Left colon (tissue), 2 donors: ENCODE measurements at places on chromosomes 11 and 22. TPM values are rescaled to one million over a fixed set of nuclear protein-coding genes. Genes with fewer than 3 reads are reported as not detected.

DNA sequence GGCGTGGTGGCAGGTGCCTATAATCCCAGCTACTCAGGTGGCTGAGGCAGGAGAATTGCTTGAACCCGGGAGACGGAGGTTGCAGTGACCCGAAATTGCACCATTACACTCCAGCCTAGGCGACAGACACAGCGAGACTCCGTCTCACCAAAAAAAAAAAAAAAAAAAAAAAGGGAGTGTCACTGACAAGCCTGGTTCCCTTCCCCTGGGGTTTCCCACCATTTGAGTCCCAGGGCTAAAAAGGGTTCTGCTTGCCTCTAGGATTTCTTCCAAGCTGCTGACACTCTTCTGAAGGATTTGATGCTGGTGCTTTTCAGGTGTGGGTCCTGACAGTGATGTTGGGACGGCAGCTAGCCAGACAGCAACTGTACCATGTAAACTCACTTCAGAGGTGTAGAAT lies 1.3 kb upstream of the CCDC88B start:
- no peak for DNase-seq

OMP gene
- total RNA-seq, result 7.1 TPM

GRCh38 chr11:126166413-126166812 lies 45.0 kb downstream of the RPUSD4 start:
- no peak for DNase-seq

SYCE3 gene
- total RNA-seq, result not detected

DNA sequence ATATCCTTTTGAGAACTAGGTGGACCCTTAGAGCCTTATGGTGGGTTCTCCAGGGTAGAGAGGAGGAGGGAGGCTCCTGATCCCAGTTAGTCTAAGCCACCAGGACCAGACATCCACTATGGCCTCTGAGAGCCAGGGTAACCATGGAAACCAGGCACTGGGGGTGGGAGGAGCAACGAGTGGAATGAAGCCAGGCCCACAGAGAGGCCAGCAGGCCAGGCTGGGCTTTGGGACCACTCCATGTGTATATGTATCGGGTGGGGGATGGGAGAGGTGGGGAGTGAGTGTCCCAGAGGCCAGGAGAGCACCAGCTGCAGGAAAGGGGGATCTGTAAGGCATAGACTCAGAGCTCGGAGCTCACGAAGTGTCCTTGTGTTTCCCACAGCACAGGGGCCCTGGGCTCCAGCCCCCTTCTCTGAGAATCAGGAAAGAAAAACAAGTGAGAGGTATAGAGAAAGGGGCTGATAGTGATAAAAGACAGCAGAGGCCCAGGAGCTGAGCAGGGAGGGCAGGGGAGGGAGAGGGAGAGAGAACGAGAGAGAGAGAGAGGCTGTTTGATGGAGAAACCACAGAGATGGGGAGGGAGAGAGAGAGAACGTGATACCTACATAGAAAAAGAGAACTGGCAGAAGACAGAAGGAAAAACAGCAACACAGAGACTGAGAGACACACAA lies 15.5 kb upstream of the TSPAN18 start:
- no peak for DNase-seq

P2RX6 gene
- total RNA-seq, result 1.5 TPM

TSSK2 gene
- total RNA-seq, result not detected

CATSPERZ gene
- 0.98 TPM for total RNA-seq

MMP12 gene
- 10.9 TPM for total RNA-seq

GRCh38 chr11:8168485-8169257 lies at the start of gene RIC3:
Gene RIC3 (minus strand): TSS chr11:8169025. CDS start chr11:8168989, 36 bp downstream.
- DNase-seq, result peak; percentile 18

RASD2 gene
- 24.5 TPM for total RNA-seq

DNA sequence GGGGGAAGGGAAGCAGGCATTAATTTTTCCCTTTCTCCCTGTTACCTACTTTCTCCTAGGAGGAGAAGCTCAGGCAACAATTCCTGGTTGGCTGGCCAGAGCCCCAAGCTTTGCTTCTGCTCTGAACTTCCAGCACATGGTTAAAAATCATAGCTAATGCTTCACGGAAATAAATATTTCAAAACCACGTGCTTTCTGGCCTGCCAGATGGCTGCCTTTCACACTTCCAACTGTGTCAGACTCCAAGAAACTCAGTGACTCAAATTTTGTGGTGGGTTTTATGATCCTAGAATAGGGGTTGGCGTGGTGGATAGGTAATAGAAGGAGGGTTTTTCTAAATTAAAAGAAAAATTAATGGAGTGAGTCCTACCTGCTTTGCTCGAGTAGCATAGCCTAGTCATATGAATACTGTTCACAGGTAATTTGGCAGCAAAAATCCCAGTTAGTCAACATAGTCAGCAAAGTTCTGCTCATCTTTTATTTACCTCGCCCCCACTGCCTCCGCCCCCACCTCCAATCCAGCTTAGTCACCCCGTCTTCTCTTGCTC lies 58.6 kb downstream of the SC5D start:
- no peak for DNase-seq

TP53I11 gene
- 91.7 TPM for total RNA-seq

ISX gene
- 91.1 TPM for total RNA-seq

- peak; percentile 62 for DNase-seq
Measured at GRCh38 chr22:22942511-22943329, 55.1 kb downstream of the IGLL5 start.

SCGB1D2 gene
- total RNA-seq, result not detected

DNA sequence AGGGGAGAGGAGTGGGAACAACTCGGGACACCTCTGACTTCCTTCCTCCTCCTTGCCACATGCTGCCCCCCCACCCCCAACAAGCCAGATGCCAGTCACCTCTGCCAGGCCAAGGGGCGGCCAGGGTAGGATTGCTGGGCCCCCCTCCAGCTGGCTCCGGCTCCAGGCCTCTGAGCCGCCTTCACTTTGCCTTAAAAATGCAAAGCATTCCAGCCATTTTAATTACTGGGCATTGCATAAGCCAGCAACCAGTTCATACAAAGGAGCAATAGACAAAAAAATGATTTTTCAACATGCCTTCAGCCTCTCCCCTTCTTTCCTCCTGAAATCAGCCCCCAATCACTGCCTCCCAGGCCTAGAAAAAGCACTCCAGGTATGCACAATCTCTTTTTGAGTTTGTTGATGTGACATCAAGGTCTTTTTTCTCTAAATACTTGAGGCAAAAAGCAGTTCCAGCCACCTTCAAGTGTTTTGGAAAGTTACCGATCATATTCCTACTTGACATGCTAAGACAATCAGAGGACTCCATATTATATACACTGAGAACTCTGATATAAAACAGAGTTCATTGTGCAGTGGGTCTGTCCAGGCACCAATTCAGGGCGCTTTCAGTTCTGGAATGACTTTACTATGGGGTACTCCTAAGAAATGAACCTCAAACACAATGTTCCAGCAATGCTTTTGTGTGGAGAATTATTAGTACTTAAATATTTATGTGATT lies 12.4 kb upstream of the TIMP3 start:
- DNase-seq, result no peak

MEN1 gene
- total RNA-seq, result 25.5 TPM

GRCh38 chr22:18050065-18050464 lies 25.7 kb upstream of the MICAL3 start:
- no peak for DNase-seq

DNA sequence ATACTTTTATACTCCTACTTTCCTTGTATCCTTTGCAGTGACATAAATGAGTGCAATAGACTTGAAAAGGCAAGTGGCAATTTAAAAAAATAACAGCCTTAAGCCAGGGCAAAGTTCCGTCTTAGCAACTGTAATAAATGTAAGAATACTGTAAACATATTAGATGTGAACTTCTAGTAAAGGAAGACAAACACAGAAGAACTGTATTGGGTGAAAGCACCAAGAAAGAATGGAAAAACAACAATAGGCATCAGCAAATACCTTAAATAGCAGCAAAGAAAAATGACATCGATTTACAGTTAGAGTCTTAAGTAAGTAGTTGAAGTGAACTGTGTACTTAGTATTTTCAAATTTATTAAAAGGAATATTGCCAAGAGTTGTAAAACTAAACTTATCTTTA lies 75.5 kb upstream of the TP53AIP1 start:
- DNase-seq, result no peak

GRCh38 chr22:46747646-46748045 lies 9.6 kb upstream of the CERK start:
- no peak for DNase-seq

GRCh38 chr11:109109571-109110315 lies 312.2 kb upstream of the C11orf87 start:
- no peak for DNase-seq

DNA sequence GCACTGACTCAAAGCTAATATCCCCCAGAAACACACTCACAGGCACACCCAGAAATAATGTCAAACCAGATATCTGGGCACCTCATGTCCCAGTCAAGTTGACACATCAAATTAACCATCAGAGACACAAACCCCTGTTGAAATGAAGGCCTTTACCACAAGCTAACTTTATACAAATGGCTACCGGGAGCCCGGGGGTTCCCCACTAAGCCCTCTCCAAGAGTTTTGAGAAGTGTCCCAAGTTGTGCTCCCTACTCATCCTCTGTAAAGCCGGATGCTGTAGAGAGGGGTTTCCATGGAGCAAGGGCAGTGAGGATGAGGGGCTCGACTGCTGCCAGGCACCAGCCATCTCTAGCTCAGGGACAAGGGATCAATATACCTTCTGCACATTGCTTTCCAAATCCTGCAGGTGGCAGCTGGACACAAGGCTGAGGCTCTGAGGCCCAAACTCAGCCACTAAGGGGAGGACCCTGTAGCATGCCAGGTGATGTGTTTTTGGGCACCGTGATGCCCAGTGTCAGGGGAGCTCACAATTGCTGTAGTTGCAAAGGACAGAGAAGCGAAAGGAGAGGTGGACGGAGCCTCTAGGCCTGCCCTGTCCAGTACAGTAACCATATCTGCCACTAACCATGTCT lies 145.7 kb downstream of the TTC17 start:
- DNase-seq, result no peak

DNA sequence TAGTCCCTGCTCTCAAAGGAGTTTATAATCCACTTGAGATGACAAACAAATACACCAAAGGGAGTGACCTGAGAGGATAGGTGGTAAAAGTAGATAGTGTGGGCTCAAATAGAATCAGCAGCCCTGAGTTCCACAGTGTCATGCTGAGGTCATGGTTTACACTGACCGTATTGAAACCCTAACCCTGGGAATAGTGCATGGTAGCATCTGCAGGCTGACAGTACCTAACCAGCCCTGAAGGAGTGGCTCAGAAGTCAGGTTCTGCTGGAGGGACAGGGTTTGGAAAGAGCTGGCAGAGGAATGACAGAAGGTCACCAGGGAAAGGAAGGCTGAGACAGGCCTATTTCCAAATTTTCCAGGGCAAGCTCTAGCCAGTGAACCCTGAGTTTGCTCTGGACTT lies 9.2 kb upstream of the TMPRSS5 start:
- no peak for DNase-seq

DNA sequence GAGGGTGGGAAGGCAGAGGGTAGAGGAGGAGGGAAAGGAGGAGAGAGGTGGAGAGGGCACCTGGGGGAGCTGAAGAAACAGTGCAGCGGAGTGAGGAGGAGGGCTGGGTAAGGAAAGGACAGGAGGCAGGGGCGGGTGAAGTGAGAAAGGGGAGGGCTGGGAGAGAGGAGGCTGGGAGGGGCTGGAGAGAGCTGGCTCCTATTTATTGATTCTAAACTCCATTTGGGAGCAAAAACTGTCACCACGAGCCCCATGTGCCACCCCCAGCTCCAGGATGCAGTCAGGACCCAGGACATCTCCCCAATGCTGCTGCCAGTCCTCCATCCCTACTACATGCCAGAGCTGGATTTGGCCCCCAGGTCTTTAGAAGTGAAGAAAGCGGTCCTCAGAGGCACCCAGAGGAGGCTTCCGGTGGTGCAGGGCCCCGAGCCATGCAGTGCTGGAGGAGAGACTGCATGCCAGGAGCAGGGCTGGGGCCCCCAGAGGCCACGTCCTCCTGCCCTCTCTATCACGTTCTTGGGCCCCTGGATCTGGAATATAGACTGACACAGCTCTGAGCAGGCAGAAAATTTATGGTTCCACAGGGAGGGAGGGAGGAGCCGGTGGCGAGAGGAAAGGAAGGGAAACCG lies 53.7 kb downstream of the SLC22A12 start:
- no peak for DNase-seq

SYTL2 gene
- 306 TPM for total RNA-seq

GPR152 gene
- total RNA-seq, result not detected

NLRP10 gene
- not detected for total RNA-seq

- DNase-seq, result peak; percentile 32
Measured at GRCh38 chr11:315051-315481, 1.2 kb downstream of the IFITM1 start.

GRCh38 chr11:61628662-61628970 lies 47.7 kb upstream of the SYT7 start:
- DNase-seq, result no peak

PPP6R3 gene
- total RNA-seq, result 102 TPM

- DNase-seq, result no peak
Measured at GRCh38 chr11:19957294-19957943, 202.9 kb downstream of the DBX1 start.

DNA sequence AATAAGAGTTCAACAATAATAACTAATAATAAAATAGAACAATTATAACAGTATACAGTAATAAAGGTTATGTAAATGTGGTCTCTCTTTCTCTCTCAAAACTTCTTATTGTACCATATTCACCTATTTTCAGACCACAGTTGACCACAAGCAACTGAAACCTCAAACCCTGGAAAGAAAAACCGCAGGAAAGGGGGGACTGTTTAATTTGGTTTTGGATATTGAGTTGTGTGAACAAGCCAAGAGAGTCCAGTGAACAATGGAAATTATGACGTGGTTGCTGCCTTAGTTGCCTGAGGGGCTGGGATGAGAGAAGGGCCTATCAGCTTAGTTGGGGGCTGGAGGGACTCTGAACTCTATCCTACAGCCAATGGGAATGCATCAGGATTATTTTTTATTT lies 178.7 kb upstream of the POU2AF2 start:
- no peak for DNase-seq
